ENCODE measurements at places on chromosomes 5 and 9.

GRCh38 chr5:173664154-173664526 lies 47.7 kb upstream of the BOD1 start:
- DNase-seq: no peak

DNA sequence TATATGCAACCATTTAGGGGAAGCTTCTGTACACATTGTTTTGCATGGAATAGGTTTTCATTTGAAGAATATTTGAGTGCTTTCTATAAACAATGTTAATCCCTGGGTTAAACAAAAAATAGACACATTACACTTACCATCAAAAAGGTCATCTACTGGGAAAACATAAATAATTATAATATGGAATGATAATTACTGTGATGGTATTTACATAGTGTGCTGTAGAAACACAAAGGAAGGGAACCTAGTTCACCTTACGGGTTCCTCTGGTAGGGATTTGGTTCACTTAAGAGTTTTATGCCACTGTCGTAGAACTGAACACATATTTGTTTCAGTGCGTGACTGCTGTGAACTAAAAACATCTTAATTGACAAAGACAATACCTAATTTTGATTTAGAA lies 44.9 kb downstream of the SLC44A1 start:
- DNase-seq: no peak

- DNase-seq: no peak
Observed at GRCh38 chr5:1318659-1319251, 23.9 kb upstream of the TERT start.

- no peak for DNase-seq
Observed at GRCh38 chr9:131657940-131658339, 81.9 kb downstream of the RAPGEF1 start.

DNA sequence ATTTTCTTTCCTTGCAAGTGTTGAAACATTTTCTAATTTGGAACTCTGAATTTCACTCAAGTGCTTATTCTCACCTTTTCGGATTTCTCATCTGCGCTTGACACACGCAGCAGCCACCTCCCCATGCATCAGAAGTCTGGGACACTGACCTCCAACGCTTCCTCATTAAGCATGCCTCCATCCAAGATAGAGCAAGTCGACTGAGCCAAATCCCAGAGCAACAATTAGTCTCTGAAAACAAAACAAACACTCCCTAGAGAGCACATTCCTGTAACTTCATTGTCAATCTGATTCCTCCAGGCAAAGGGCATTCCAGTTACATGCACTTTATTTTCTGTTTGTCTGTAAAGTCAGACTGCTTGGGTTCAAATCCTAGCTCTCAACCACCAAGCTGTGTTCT lies 5.7 kb downstream of the CD180 start:
- DNase-seq: no peak

GRCh38 chr5:130939059-130939458 lies 226.0 kb downstream of the HINT1 start:
- DNase-seq: no peak

DNA sequence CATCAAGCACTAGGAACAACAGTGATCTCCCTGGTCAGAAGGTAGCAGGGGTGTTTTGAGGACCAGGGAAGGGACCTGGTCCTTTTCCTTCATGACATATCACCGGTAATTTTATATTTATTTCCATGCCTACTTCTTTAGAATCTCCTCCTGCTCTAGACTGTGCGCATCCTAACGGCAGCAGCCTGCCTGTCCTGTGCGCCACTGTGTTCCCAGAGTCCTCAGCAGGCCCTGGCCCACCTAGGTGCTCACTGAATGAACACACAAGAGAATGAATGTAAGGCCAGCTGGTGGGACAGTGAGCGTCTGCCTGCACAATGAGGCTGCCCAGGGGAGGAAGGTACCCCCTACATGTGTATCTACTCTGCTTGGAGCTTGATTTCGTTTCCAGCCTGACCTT lies 51.5 kb downstream of the C5orf15 start:
- DNase-seq: no peak

- DNase-seq: no peak
Observed at GRCh38 chr9:132201139-132201538, 39.3 kb downstream of the NTNG2 start.

GRCh38 chr9:11758016-11758415 lies 935.2 kb upstream of the TYRP1 start:
- no peak for DNase-seq

DNA sequence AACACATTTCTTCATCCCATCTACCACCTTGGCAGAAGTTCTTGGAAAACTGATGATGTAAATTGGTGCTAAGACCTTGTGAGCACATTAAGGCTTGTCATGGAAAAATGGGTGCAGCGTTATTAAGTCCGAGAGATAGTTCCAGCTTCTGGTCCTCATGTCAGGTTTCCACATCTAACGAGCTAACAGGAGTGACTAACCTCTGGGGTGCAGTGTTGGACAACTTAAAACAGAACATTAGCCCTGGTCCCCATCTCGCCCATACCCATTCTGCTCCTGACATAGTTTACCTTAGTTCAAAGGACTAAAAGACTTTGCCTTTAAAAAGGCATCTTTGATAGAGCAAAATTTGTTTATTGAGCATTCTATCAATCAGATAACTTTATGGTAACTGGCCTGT lies 128.0 kb downstream of the SLC1A3 start:
- peak; percentile 11 for DNase-seq

DNA sequence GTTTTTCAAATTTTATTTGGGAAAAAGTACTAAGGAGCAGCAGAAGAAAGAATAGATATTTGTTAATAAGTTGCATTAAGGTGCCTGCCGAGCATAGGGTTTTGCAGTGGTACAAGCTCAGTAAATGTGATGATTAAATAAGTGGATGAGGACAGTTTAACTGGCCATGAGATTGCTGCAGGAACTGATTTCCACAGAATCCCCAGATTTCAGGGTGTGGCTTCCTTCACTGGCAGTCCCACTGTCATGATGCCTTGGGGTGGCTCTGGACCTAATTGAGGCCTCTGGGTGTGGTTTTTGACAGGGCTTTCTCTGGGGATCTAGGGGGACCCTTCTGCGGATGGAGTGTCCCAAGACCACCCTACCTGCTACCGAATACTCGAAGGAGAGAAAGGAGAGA lies 1.4 kb downstream of the PHF24 start:
- no peak for DNase-seq

DNA sequence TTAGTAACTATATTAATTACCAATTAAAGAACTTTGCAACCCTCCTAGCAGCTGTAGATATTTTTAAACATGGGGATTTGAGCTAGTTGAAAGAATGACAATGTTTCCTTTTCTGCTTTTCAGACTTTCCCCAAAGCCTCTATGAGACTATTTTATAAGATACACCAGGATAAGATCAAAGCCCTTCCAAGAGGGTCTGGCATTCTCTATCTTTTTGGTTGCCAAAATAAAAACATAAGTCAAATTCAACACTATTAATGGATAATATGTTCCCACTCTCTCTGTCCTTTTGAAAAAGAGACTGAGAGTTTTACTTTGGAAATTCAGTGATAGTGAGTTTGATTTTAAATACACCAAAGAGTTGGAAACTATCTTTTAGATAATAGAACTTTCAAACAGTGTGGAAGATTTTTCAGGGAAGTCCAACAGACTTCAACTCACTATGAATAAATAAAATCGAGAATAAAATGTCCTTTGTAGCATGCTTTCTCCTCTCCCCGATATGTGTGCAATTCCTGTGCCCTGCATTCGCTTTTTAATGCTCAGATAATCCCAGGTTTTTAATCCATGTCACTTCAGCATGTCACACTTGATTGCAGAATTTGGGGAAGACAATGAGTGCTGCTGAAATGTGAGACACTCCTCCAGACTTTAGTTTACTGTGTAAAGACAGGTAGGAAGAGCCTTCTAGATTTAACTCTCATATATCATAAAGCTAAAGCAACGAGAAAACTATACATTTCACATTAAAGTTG lies 1095.7 kb upstream of the DMAC1 start:
- no peak for DNase-seq

GRCh38 chr9:115118879-115119218 lies 892 bp upstream of the TNC start:
- DNase-seq: no peak

DNA sequence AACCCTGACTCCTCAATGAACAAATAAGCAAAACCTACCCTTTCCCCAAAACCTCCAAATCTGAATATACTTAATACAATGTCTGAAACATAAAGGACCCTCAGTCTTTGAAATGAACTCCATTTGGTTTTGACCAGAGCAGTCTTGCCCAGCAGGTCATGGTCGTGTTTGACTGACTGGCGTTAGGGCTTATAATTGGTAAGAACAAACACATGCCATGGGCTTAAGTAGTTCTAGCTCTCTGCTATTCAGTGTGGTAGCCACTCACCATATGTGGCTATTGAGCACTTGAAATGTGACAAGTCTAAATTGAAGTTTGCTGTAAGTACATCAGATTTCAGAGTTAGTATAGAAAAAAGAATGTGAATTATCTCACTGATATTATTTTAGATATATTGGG lies 42.1 kb downstream of the LRRTM2 start:
- no peak for DNase-seq

- DNase-seq: no peak
Observed at GRCh38 chr9:33128570-33128969, 38.6 kb downstream of the B4GALT1 start.

DNA sequence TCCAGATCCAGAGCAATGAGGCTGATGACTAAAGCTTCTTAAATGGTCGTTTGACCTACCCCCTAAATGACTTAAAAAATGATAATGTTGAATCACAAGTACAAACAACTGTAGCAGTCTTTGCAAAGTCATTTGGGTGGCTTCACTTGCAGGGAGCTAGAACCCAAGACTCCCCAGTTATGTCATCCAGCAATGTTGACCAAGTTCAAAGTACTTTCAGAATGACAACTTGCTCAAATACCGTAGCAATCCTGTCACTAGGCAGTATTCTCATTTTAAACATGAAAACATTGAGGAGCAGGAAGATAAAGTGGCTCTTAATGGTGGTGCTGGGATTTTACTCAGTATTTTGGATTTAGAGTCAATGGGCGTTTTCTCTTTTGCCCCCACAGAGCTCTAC lies 1217.0 kb upstream of the DMAC1 start:
- no peak for DNase-seq

DNA sequence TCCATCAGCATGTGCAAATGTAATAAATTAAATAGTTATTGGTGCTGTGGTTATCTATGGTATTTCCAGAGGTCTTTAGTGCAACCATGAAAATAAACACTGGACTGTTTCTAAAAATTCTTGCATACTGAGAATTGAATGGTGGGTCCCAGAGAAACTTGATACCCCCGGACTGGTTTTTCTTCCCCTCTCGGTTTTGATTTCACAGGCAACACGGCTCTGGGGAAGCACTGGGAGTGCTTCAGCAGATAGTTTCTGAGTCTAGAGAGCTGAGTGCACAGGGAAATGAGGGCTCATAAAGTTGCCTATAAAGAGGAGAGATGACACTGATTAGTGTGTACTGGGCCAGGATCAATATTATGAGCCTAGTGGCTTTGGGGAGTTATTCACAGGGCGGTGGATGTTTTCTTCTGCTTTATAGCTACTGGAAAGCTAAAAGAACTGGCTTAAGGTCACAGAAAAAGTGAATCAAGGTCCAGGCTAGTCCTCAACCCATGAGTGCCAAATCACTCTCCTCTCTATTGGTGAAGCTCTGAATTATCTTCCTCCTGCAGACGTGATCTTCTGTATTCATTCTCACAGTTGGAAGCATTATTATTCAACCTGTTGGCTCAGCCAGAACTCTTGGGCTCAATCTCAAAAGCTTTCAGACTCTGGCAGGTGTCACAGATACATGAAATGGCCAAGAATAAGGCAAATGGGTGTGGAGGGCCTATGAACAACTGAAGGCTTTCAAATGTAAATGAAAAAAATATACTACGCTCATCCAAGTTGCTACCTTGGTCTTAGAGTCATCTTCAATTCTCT lies 170.2 kb upstream of the HMHB1 start:
- DNase-seq: no peak

GRCh38 chr9:70519912-70520724 lies 105.7 kb upstream of the KLF9 start:
- peak; percentile 49 for DNase-seq

DNA sequence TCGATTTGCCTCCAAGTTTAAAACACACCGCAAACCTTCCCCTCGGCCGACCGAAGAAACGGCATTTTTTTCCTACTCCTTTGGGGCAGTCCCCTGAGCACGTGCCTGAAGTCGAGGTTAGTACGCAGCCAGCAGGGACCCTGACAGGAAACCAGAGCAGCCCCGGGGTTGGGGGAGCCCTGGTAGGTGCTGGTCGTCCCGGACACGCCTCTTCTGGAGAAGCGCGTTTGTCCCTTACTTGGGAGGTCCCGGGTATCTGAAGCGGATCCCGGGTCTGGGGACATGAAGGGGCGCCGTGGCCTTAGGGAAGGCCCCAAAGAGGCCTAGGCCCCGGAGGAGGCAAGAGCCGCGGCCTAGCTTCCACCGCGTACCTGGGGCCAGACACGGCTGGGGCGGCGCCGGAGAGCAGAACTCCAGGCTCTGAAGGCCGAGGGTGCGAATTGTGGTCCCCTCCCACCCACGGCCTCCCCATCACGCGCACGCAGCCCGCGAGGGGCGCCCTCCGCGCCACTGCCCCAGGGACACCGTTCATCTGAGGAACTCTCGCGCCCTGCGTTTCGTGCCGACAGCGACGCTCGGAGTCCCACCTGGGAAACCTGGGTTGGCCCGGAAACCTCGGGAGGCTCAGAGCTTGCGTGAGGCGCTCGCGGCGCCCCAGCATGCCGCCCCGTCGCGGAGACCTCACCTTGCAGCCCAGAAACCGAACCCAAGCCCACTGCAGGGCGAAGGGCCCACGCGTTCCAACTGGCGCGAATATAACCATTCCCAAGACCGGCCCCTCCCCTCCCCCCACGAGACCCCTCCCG lies 10.4 kb downstream of the OTP start:
- DNase-seq: no peak

GRCh38 chr9:78989031-78989658 lies 582.6 kb upstream of the TLE4 start:
- DNase-seq: no peak

DNA sequence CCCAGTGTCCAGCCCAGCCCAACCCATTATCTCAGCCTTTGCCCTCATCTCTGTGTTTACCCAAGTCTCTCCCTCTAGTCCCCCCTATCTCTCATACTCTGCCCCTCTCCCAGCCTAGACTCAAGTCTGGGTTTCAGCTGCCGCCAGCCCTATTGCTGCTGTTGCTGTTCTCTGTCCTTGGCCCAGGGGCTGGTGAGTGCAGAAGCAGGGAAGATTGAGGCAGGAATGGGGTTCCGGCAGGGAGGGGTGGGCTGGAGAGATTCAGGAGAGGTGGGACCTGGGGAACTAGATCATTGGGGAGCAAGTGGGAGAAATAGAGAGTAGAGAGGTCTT lies 702 bp downstream of the TMEM8B start:
- no peak for DNase-seq

- no peak for DNase-seq
Observed at GRCh38 chr9:131649646-131650045, 90.2 kb downstream of the RAPGEF1 start.

GRCh38 chr5:120098426-120098825 lies 365.7 kb upstream of the PRR16 start:
- DNase-seq: no peak

DNA sequence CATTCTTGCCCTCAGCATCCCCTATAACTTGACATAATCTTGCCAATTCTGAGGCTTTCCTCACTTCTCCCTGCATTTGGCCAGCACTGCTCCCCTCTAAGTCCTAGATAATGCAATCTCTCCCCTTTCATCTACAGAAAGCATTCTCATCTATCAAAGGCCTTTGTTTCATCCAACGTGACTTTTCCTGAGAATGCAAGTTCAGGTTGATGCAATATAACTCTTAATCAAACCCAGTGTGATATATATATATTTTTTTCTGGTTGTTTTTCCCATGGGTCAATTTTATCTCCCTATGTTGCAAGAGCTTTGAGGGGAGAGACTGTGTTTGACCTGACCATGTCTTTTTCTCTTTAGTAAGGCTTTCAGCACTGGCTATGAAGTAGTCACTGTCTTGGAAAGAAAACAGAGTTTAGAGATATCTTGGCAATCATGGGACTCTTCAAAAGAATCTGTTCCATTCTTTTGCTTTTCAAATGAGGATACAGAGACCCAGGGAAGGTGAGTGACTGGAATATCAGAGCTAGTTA lies 268.6 kb downstream of the TRPM3 start:
- no peak for DNase-seq

Data from activated naive CD4-positive, alpha-beta T cell treated with anti-CD3 and anti-CD28 coated beads for 36 hours (primary cell).